ENCODE measurements at places on chromosomes 12 and 14. TPM values are rescaled to one million over a fixed set of nuclear protein-coding genes. Genes with fewer than 3 reads are reported as not detected.
A peak's percentile ranks its signal among the peaks of the same experiment; 100 is the strongest.

The NID2 gene
- polyA plus RNA-seq = 241 TPM

The ESPL1 gene
- 8.4 TPM for polyA plus RNA-seq

The TRPV4 gene
- 4.0 TPM for polyA plus RNA-seq

The IRAK3 gene
- 31.6 TPM for polyA plus RNA-seq

The FAIM2 gene
- polyA plus RNA-seq = 0.14 TPM

The GDF3 gene
- polyA plus RNA-seq = not detected

The NOXRED1 gene
- polyA plus RNA-seq = 1.8 TPM

The STYK1 gene
- polyA plus RNA-seq = 0.60 TPM

The CPSF2 gene
- polyA plus RNA-seq = 59.0 TPM

DNA sequence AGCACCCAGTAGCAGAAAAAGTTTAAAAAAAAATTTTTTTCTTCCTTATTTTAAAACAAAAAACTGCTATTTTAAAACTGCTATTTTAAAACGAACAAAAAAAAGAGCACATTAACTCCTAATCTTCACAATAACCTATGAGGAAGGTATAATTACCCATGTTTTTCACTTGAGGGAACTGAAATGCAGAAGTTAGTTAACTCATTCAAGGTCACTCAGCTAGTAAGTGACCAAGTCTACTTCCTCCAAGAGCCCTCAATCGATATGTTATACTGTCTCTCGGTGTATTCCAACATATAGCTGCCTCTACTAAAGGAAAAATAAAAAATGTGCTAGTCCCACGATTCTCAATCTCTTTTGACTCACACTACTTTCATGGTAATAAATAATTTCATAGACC is 7.8 kb downstream of the RPAP3 start:
- no peak for DNase-seq

- DNase-seq = no peak
Measured at GRCh38 chr12:12126551-12126950, 55.8 kb downstream of the BCL2L14 start.

DNA sequence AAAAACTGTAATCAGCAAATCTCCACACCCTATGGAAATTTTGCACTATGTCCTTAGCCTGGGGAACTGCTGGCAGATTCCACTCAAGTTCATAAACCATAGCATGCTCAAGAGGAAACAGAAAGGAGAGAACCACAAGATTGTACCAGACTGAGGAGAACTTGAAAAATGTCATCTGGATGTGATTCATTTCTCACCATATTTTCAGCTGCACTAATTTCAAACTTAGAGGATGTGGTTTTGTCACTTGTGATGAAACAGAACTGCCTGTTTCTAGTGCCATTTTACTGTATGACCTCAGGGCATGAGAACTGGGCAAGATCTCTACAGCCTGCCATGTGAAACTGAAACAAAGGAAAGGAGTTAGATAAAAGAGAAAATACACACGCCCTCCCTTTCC is 1493.1 kb upstream of the FLRT2 start:
- DNase-seq = no peak

DNA sequence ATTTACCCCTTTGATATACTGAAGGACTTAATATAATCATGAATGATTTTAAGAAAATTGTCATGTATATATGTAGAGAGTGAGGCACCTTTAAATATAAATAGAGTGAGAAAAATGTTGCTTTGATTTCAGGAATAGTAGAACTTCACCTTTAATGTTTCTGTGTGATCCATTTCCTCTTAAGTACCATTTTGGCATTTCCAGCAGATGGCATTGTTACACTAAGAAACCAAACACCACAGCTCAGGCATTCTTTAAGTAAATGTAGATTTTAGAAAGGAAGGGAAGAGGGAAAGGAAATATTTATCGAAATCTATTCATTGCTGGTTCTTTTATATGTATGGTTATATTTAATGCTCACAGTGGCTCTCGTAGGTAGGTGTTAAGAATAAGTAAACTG is 556.7 kb upstream of the FBXO33 start:
- DNase-seq = no peak

GRCh38 chr12:111209811-111210210 is 159.1 kb downstream of the PHETA1 start:
- DNase-seq = peak; percentile 82

GRCh38 chr12:20798554-20798953 is 12.0 kb upstream of the SLCO1B3 start:
- DNase-seq = peak; percentile 2

- no peak for DNase-seq
Measured at GRCh38 chr12:18217966-18218365, 43.4 kb upstream of the PIK3C2G start.

DNA sequence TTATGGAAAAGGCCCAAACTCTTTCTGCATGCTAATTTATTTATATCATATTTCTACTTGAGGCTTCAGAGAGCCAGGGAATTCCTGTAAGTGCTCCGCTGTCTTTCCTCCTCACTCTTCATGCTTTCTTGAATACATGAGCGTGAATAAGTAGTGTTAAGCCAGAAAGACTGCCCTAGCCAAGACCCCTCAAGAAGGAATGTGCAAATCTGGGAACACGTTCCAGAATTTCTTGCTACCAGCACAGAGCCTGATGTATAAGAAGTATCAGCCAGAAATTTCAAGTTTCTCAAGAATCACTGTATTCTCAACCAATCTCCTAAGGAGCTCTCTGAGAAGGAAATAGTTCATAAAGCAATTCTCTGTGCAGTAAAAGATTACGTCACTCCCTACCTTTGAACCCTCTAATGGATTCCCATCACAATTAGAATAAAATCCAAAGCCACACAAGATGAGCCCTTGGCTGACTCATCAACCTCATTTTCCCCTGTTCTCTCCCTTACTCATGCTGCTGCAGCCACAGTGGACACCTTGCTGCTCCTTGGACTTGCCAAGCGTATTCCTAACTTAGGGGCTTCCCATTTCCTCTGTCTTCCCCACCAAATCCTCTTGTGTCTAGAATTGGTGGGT is 6.9 kb upstream of the TSPAN8 start:
- peak; percentile 42 for DNase-seq

- DNase-seq = no peak
Measured at GRCh38 chr12:108514468-108514972, 557 bp upstream of the FICD start.

- no peak for DNase-seq
Measured at GRCh38 chr14:68076451-68076850, 256.9 kb downstream of the RAD51B start.

GRCh38 chr12:88715673-88716072 is 135.4 kb upstream of the KITLG start:
- DNase-seq = no peak

DNA sequence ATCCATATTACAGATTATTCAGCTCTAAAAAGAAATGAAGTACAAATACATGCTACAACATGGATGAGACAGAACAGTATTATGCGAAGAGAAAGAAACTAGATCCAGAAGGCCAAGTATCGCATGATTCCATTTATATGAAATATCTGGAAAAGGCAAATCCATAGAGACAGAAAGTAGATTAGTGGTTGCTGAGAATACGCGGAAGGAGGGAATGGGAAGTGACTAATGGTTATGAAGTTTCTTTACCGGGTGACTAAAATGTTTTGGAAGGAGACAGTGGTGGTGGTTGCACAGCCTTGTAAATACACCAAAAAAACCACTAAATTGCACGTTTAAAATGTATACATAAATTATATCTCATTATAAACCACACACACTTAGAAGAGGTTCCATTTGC is 12.5 kb downstream of the PRDM4 start:
- DNase-seq = no peak

- no peak for DNase-seq
Measured at GRCh38 chr14:44567997-44568396, 60.9 kb upstream of the FSCB start.

GRCh38 chr12:67035121-67035520 is 234.0 kb upstream of the CAND1 start:
- DNase-seq = no peak

DNA sequence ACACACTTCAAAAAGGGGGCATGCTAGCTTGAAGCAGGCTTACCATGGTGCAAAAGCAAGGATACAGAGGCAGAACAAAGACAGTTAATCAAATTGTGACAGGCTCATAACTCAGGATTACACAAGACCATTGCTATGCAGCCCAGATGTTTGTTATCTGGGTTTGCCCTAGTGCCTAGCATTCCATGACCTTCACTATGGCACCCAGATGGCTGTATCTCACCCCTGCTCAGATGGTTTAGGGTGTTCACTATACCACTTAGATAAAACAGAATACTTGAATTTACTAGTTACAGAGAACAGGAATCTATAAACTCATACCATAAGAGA is 56.2 kb downstream of the SDR9C7 start:
- no peak for DNase-seq

GRCh38 chr12:46908936-46909635 is 83.3 kb upstream of the SLC38A4 start:
- DNase-seq = no peak

GRCh38 chr14:49240383-49240782 is 345.8 kb downstream of the RPS29 start:
- DNase-seq = no peak

DNA sequence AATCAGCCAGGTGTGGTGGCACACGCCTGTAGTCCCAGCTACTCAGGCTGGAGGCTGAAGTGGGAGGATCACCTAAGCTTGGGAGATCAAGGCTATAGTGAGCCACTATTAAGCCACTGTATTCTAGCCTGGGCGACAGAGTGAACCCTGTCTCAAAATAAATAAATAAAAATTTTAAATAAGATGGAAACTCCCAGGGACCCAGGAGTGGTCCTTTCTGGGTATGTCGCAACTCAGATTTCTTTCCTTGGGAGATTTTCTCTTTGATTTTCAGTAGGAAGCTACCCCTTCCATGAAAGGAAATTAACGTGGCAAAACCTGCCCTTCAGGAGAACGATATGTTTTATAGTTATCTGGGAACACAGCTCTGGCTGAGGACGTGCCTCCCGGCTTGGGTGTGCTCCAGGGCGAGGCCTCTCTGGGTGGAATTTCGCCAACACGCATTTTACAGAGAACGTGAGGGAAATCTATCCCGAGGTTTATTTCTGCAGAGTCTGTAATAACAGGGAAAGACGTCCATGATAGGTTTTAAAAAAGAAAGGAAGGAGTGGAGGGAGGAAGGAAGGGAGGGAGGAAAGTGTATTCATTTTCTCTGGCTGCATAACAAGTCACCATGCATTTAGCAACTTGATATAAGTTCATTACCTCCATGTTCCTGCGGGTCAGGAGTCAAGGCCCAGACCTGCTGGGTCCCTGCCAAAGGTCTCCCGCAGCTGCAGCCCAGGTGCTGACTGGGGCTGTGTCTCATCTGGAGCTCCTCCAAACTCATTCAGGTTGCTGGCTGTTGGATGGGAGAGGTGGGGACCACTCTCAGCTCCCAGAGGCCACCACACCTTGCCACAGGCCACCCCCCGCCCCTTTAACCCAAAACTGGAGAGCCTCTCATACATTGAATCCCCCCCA is 80.6 kb upstream of the GSC start:
- peak; percentile 9 for DNase-seq

DNA sequence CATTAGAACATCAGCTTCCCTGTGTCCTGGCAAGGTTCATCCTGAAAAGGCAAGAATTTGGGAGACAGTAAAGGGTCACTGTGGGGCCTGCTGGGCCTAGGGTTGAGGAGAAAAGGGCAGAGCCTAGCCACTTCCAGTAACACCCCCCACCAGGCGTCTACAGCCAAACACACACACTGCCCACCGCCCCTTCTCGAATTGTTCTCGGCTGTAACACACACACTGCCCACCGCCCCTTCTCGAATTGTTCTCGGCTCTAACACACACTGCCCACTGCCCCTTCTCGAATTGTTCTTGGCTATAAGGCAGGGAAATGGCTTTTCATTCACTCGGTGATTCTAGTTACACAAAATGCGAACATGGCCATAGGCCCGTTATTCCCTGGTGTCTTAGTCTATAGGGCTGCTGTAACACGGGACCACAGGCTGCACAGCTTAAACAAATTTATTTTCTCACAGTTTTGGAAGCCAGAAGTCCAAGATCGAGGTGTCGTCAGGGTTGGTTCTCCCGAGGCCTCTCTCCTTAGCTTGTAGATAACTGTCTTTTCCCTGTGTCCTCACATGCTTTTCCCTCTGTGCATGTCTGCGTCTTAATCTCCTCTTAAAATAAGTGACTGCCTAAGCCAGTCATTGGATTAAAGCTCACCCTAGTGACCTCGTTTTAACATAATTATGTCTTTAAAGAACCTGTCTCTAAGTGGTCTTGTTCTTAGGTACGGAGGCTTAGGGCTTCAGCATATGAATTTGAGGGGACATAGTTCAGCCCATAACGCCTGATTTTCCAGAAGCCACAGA is 171.0 kb downstream of the ADGRD1 start:
- DNase-seq = no peak

GRCh38 chr14:75448209-75448608 is 20.4 kb downstream of the JDP2 start:
- no peak for DNase-seq

Measured in right lung (tissue), 10 donors.